ENCODE measurements at places on chromosomes 7 and 10. TPM values are rescaled to one million over a fixed set of nuclear protein-coding genes. Genes with fewer than 3 reads are reported as not detected.

GDF10 gene
- not detected for total RNA-seq

DNA sequence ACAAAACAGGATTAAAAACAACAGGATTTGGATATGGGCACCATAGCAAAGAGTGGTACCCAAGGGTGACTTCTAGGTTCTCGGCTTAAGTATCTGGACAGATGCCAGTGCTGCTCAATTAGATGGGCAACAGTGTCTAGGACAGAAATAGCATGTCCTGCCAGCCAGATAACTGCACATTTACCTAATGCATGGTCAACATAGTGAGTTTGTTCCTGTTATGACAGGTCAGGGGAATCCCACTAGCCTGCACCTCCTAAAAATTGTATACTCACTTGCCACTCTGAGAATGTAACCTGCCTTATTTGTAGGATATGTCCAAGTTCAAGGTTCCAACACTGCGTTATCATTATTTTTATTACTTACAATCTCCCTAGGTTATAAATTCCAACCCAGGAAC lies 471.7 kb downstream of the GRM8 start:
- H3K36me3 ChIP-seq: no peaks in the 10 kb centered on the region
- H3K4me3 ChIP-seq: no peak overlapping the region
- no peak overlapping the region for H3K27ac ChIP-seq
- no peaks in the 10 kb centered on the region for H3K4me1 ChIP-seq

GRCh38 chr10:104622598-104623209 lies 18.4 kb upstream of the SORCS3 start:
- H3K36me3 ChIP-seq: no peaks in the 10 kb centered on the region
- DNase-seq: no peak
- no peak overlapping the region for H3K27ac ChIP-seq

GRCh38 chr10:121600611-121601010 lies 2.4 kb upstream of the FGFR2 start:
- no peak overlapping the region for H3K4me3 ChIP-seq
- DNase-seq: no peak
- H3K27me3 ChIP-seq: no peaks in the 10 kb centered on the region
- no peak overlapping the region for H3K27ac ChIP-seq
- peaks cover 15% of the 10 kb centered on the region for H3K4me1 ChIP-seq

DNAJC30 gene
- total RNA-seq: 7.2 TPM

OIT3 gene
- 0.76 TPM for total RNA-seq

ZNF248 gene
- 31.4 TPM for total RNA-seq

- peak overlapping the region; percentile 33 for H3K27ac ChIP-seq
- H3K4me3 ChIP-seq: no peak overlapping the region
- H3K36me3 ChIP-seq: no peaks in the 10 kb centered on the region
- H3K27me3 ChIP-seq: no peaks in the 10 kb centered on the region
- DNase-seq: peak; percentile 69
Observed at GRCh38 chr7:138961159-138961558, 20.0 kb downstream of the KIAA1549 start.

GRCh38 chr10:3689871-3690510 lies 95.0 kb downstream of the KLF6 start:
- DNase-seq: no peak
- no peaks in the 10 kb centered on the region for H3K27me3 ChIP-seq
- H3K36me3 ChIP-seq: no peaks in the 10 kb centered on the region
- H3K27ac ChIP-seq: no peak overlapping the region
- no peaks in the 10 kb centered on the region for H3K4me1 ChIP-seq
- H3K4me3 ChIP-seq: no peak overlapping the region

SMO gene
- total RNA-seq: 14.9 TPM

DNA sequence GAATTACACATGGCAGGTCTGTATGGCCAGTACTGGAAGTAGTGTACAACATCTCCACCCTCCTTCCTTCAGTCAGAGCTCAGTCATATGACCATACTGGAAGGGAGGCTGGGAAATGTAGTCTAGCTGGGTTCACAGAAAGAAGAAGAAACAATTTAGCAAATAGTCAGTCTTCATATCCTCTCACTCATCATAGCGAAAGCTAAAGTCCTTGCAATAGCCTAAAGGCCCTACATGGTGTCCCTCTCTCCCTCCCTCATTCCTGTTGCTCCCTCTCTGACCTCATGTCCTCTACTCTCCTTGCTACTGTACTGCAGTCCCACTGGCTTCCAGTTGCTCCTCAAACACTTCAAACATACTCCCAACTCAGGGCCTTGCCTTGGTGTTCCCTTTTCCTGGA lies 4.3 kb upstream of the CALU start:
- H3K36me3 ChIP-seq: no peaks in the 10 kb centered on the region
- H3K4me3 ChIP-seq: no peak overlapping the region
- no peak for DNase-seq
- H3K27ac ChIP-seq: no peak overlapping the region
- H3K4me1 ChIP-seq: no peaks in the 10 kb centered on the region

HOXA5 gene
- total RNA-seq: 23.6 TPM

GRCh38 chr10:89120931-89121763 lies 86.0 kb downstream of the CH25H start:
- H3K4me1 ChIP-seq: no peaks in the 10 kb centered on the region
- no peak overlapping the region for H3K27ac ChIP-seq
- H3K27me3 ChIP-seq: no peaks in the 10 kb centered on the region
- no peak overlapping the region for H3K4me3 ChIP-seq
- DNase-seq: no peak

EPHB6 gene
- total RNA-seq: 3.1 TPM

GRCh38 chr10:123848564-123849457 lies 42.8 kb downstream of the CPXM2 start:
- no peak overlapping the region for H3K4me3 ChIP-seq
- H3K36me3 ChIP-seq: no peaks in the 10 kb centered on the region
- peak overlapping the region; percentile 48 for H3K27ac ChIP-seq
- no peak for DNase-seq
- no peaks in the 10 kb centered on the region for H3K4me1 ChIP-seq
- no peaks in the 10 kb centered on the region for H3K27me3 ChIP-seq

C7orf33 gene
- not detected for total RNA-seq

- DNase-seq: no peak
- H3K27me3 ChIP-seq: no peaks in the 10 kb centered on the region
- no peaks in the 10 kb centered on the region for H3K36me3 ChIP-seq
- no peak overlapping the region for H3K4me3 ChIP-seq
- H3K27ac ChIP-seq: peak overlapping the region; percentile 40
- H3K4me1 ChIP-seq: no peaks in the 10 kb centered on the region
Observed at GRCh38 chr10:92787557-92788152, 60.7 kb upstream of the EXOC6 start.

DNA sequence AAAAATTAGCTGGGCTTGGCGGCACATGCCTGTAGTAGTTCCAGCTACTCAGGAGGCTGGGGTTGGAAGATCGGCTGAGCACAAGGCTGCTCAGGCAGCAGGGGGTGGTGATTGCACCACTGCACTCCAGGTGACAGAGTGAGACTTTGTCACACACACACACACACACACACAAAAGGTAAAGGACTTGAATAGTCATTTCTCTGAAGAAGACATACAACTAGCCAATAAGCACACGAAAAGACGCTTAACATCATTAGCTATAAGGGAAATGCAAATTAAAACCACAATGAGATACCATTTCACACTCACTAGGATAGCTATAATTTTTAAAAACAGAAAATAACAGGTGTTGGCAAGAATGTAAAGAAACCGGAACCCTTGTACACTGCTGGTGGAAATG lies 48.6 kb downstream of the HIP1 start:
- no peak overlapping the region for H3K4me3 ChIP-seq
- no peak for DNase-seq
- H3K27me3 ChIP-seq: no peaks in the 10 kb centered on the region

CYP3A5 gene
- total RNA-seq: 1,701 TPM

DNA sequence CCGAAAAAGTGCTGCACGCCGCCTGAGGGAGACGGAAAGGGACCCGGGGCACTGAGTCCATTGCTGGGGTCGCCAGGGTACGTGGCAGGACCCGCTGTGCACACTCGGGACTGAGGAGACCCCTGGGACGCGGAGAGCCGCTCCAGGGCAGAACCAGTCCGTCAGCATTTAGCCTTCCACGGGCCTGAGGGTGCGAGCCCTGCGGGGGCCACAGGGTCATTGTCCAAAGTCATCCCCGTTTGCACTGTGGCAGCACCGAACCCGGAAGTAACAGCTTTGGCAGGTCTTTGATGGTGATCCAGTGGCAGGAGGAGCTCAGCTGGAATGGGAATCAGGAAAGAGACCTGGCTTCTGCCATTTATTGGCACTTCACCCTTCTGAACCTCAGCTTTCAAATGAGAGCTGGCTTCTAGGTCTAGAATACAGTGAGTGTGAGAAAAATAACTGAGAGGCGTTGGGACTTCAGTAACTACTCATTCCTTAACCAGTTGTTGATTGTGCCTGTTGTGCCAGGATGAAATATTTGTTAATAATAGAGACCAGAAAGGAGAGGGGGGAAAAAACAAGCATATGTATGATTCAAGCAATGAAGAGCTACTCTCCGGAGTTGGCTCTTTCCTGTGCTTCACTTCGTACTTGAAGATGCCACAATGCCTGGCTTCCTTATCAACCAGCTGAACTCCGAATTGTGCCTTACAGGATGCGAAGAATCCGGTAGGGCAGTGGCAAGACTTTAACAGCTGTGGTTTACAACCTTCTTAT lies 811 bp upstream of the ARHGAP12 start:
- peak overlapping the region; percentile 91 for H3K4me3 ChIP-seq
- H3K27me3 ChIP-seq: no peaks in the 10 kb centered on the region
- H3K36me3 ChIP-seq: no peaks in the 10 kb centered on the region
- peak; percentile 86 for DNase-seq
- H3K4me1 ChIP-seq: no peaks in the 10 kb centered on the region

DNA sequence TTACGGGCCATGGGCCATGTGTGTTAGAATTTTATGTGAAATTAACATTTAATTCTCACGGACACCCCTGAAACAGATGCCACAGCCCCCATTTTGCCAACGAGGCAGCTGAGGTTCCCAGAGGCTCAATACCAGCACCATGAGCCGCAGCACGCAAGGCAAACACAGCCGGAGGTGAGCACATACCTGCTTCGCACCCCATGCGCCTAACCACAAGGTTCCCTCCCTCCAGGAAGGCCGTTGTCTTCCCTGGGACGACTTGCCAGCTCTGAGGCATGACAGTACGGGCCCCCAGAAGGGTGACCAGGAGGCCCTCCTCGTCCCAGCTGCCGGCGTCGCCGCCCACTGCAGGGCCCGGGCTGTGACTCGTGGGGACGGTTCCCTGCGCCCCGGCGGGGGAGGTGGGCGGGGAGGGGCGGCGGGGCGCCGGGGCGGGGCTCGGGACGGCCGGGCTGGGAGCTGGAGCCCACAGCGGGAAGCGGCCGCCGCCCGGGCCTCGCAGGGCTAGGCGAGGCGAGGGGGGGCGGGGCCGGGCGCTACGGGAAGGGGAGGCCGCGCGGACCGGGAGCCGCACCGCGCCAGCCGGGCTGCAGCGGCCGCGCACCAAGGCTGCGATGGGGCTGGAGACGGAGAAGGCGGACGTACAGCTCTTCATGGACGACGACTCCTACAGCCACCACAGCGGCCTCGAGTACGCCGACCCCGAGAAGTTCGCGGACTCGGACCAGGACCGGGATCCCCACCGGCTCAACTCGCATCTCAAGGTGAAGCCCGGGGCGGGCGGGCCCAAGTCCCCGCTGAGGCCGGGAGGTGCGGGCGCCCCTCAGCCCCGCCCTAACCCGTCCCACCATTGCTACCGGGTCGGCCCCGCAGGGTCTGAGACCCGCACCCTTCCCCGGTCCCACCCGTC lies at the start of gene CAV2:
CAV2 (plus strand) TSS at position 571 of the 910 bp plus-strand sequence; CDS start at position 615, 44 bp downstream.
- peak within 1 kb of the TSS; percentile 65 for H3K27ac ChIP-seq
- H3K36me3 ChIP-seq: no peaks in the 10 kb centered on the region
- H3K27me3 ChIP-seq: no peaks in the 10 kb centered on the region
- DNase-seq: peak; percentile 66

DNA sequence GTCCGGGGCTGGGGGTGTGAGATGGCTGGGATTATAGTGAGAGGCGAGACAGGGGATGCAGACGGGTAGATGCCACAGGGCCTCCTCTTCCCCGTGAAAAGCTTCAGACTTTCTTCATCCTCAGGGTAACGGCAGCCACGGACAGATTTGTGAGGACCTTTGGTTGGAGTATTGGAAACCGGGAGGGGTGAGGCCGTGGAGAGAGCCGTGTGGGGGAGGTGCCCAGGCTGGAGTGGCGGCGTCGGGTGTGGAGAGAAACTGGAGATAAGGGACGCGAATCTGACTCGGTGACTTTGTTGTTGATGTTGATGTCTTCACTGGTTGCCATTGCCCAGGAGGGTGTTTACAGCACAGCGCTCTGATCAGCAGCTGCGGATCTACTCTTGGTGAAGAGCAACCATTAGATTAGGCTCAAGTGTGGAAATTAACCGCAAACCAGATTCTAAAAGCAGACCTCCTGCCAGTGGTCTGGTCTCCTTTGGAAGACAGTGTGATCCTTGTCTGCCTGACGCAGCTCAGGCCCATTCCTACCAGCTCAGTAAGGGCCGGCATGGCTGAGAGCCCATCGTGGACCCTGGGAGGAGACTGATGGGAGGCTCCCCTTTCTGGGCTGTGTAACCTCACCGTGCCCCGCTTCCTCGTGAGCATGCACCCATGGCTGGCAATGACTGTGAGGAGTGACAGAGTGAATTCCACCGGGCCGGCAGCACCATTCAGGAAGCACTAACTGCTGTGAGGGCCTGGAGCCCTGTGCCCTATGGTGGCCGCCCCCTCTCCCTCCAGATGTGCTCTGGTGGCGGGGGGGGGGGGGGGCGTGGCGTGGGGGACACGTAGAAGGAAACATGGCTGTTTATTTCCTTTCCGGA lies 90.3 kb downstream of the INPP5A start:
- H3K27ac ChIP-seq: peak overlapping the region; percentile 74
- DNase-seq: no peak
- no peaks in the 10 kb centered on the region for H3K36me3 ChIP-seq
- no peak overlapping the region for H3K4me3 ChIP-seq
- H3K27me3 ChIP-seq: no peaks in the 10 kb centered on the region
- H3K4me1 ChIP-seq: no peaks in the 10 kb centered on the region

GRCh38 chr10:61503051-61503450 lies 49.9 kb upstream of the TMEM26 start:
- no peaks in the 10 kb centered on the region for H3K4me1 ChIP-seq
- no peaks in the 10 kb centered on the region for H3K36me3 ChIP-seq
- no peak overlapping the region for H3K27ac ChIP-seq
- no peak overlapping the region for H3K4me3 ChIP-seq
- H3K27me3 ChIP-seq: no peaks in the 10 kb centered on the region

DNA sequence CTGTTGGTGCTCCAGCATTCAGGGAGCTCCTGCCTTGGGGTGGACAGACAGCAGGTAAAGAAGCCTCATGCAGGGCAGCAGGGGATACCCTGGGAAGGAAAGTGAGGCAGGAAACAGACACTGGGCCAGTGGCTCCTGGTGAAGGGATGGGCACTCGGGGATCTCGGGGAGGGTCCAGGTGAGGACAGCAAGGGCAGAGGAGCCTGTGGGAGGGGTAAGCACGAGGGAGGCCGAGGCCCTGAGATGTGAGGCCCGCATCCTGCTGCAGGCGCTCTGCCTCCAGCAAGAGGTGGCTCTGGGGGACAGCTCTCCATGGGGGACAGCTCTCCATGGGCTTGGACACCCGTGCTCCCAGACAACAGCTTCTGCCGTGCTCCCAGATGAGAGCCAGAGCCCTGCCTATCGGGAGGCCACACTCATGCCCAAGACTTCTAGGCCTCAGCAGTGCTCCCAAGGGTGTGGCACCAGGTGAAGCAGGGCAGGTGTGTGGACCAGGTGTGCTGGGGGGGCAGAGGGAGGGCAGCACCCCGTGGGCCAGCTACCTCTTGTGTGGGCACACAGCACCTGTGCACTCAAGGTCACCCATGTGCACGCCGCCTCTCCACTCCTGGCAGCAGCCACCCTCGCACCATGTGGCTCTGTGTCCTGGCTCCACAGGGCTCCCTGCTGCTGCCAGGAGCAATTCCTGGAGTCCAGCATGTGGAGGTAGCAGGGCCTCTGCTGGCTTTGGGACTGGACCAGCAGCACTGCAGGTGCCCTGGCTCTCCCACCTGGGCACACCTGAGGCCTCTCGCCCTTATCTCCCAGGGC lies 93.6 kb upstream of the INSIG1 start:
- H3K4me3 ChIP-seq: no peak overlapping the region
- H3K4me1 ChIP-seq: no peaks in the 10 kb centered on the region
- no peaks in the 10 kb centered on the region for H3K36me3 ChIP-seq
- no peaks in the 10 kb centered on the region for H3K27me3 ChIP-seq
- no peak overlapping the region for H3K27ac ChIP-seq
- DNase-seq: no peak

ARHGEF5 gene
- total RNA-seq: 40.1 TPM

Measured in Peyer's patch (tissue), 4 donors.